ENCODE measurements at places on chromosomes 6 and 20.

DNA sequence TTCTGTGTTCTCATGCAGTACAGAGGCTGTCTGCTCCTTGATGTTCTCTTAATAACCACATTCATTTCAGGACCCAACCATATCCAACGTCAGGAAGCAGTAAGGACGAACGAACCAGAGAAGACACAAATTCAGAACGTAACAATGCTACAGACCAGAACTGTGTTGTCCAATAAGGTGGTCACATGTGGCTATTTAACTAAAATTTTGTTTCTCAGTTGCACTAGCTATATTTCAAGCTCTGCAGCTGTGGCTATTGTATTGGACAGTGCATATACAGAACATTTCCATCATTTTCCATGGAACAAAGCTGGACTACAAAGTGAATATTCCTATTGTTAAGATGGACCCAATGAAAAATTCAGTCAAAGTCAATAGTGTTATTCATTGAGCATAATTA lies 27.0 kb downstream of the MAP7 start:
- DNase-seq = no peak

DNA sequence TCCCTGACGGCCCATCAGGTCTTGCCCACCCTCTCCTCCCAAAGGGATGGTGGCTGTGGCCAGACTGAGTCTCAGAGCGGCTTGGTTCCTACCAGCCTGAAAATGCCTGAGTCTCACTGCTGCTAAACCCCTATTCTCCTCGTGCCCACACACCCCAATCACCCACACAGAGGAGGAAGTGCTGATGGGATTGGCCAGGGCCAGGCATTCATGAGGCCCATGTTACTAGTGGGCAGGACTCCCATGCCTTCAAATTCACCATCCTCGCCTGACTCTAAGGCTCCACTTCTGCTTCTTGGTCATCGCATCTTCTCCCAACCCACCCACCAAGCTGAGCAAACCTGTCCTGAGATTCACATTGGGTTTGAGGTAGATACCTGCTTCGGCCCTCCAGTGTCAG lies 80.1 kb upstream of the CST7 start:
- DNase-seq = no peak

GRCh38 chr20:5821627-5822215 lies 71.5 kb downstream of the SHLD1 start:
- DNase-seq = no peak

DNA sequence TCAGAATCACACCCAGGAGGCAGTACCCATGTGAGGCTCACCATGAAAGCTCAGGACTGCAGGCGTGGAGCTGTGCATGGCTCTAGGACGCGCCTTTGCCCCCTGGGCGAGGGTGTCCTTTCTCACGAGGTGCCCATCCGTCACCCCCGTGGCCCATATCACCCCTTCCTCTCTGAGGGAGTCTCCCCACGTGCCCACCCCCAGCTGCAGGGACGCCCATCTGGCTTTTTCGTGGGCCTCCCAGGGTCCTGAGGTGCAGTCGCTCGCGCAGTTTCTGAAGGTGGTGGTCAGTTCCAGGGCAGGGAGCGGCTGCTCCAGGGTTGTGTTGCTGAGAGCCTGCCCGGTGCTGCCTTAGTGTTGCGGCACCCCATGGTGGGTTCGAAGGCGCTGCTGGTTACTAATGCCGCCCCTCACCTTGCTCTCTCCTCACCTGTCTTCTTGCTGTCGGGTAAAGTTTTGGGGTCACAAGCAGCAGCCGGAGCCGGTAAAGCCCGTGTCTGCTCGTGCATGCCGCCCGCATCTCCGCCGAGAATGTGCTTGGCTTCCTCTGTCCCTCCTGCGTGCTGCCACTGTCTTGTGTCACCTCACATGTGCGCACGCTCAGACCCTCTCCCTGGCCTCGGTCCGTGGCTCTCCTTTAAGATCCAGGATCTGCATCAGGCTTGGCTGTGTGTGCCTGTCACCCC lies 9.4 kb upstream of the COL20A1 start:
- DNase-seq = no peak

GRCh38 chr6:142470421-142470820 lies 168.6 kb downstream of the ADGRG6 start:
- no peak for DNase-seq

GRCh38 chr6:6678185-6678671 lies 89.7 kb downstream of the LY86 start:
- DNase-seq = peak; percentile 57

DNA sequence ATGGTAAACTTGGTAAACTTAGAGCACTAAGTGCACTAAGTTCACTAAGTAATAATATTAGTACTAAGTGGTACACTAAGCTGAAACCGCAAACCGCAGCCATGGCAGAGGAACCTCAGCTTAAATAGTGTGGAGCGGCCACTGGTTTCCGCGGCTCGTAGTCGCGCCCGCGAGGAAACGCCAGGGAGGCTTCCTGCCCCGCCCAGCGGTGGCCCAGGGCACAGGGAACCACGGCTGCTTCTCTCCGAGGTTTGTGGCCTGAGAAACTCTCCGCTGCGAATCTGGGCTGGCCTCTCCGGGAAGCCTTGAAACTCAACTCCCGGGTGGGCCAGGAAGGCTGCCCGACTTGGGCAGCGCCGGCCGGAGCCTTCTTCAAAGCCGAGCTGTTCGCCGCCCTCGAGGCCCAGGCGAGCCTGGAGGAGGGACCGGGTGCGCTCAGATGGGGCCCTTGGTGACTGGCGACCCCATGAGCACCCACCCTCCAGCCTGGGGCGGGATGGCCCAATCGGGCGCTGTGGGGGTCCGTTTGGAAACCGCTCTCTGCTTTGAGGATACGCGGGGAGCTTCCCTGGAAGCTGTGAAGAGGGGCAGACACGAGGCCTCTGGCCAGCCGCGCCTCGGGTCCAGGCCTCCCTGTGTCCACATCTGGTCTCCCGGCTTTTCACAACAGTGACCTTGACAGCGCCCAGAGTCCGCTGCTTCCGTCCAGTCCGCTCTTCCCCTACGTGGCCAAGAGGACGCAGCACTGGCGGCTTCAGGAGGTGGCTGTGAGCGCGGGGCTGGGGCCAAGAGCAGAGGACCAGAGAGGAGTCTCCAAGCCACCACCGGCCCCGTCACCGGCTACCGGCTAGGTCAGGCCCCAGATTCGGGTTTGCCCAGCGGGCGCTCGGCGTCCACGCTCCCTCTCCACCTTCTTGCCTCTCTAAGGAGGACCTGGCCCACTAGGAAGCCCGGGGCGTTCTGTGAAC lies 25.4 kb upstream of the HLA-E start:
- DNase-seq = no peak

DNA sequence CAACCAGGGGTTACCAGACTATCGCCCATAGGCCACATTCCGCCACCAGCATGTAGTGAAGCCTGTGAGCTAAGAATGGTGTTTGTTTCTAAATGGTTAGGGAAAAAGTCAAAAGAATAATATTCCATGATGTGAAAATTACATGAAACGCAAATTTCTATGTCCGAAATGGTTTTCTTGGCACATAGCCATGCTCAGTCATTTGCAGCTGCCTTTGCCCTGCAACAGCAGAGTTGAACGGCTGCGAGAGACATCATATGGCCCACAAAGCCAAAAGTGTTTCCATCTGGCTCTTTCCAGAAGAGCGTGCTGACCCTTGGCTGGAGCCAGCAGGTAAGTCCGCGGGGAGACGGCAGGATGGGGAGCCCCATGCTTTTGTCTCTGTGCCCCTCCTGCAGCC lies 60.7 kb downstream of the FAM120B start:
- no peak for DNase-seq

DNA sequence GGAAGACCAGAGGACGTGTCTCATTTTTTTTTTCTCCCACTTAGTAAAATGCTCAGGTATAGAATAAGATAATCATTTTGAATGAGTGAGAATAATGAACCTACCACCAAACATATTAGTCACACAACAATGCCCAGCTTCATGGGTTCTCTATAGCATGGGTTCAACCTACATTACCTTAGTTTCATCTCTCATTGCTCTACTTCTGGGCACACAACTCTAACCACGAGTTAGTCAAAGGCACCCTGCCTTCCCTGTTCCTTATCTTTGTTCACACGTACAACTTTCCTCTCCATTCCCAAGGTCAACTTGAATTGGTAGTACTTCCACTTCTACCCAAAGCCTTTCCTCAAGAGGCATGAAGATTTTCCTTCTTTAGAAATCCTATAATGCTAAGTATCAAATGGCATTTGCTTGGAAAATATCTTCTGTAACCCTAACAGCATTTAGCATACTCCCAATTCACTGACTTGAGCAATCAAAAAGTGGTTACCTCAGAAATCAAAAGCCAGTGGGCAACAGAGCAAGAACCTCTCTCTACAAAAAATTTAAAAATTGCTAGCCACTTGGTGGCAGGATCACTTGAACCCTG lies 20.9 kb downstream of the DEK start:
- DNase-seq = peak; percentile 31

GRCh38 chr6:31416394-31417014 lies 13.1 kb downstream of the MICA start:
- DNase-seq = no peak

GRCh38 chr6:64376394-64376793 lies 740.8 kb downstream of the PHF3 start:
- no peak for DNase-seq

DNA sequence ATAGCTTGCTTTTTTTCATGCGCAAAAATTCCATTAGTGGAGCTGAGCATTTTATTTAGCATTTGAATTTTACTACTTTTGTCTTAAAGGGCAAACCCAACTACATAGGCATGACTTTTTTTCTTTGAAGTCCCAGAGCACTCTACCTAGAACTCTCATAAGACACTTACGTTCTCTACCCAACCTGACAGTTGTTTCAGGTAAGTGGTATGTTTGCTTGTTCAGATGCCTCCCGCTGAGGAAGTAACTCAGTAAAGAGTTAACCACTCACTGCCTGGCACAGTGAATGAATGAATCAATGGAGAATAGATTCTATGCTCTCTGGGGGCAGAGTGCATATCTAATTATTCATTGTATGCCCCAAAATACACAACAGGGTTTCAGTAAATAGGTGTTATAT lies 212.3 kb upstream of the PRDM1 start:
- DNase-seq = no peak

GRCh38 chr6:154370545-154370944 lies 13.9 kb upstream of the IPCEF1 start:
- DNase-seq = no peak

DNA sequence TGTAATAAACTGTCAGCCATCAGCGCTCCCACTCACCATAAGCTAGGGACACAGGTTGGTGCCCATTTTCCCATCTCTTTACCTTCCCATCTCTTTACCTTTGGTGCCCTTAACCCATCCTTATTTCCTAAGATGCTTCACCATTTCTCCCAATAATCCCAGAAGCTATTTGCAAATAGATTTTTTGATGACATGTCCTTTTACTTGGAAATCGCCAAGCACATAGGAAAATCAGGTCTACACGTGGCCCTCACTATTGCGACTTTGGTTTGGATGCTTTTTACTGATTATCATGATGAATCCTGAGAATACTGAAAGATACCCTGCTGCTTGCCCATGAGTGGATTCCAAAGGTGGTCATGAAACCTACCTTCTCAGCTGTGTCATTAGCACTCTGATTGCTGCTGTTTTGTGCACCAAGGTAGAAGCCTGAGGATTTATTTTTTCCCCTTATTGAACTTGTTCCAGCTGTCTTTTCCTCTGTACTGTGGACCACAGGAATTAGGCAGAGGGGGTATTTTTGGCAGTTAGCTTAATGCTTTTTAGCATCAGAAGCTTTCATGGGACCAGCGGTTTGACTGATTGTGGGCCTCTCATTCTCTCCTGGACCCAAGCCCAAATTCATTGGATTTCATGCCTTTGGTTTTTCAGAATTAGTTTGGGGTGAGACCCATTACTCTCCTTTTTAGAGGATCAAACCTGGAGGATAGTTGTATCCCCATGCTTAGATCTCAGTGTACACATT lies 229.6 kb upstream of the RIN2 start:
- DNase-seq = no peak

DNA sequence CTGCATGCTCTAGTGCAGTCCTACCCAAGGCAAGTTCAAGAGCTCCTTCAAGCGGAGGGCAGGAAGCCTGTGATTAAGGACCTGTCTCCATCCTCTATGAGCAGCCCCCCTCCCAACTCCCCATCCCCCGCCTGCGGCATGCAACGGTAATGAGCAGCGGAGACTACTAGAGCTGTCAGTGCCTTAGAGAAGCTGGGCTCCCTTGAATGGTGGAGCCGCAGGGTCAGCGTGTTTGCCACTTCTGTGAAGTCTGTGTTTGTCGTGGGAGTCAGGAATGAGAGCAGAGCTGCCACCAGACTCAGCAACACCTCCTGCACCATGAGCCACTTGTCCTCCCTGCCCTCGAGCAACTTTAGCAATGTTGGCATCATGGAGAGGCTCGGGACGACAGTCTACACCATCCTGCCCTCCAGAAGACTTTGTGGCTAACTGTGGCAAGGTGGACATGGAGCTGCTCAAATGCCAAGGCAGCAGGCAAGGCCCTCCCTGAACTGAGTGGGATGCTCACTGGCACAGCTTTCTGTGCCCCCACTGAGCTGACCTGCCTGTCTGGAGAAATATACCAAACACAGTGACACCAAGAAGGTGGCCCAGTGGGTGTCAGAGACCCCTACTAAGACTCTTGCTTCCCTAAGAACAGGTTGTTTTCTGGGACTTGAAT lies 23.8 kb upstream of the SYNDIG1 start:
- no peak for DNase-seq

DNA sequence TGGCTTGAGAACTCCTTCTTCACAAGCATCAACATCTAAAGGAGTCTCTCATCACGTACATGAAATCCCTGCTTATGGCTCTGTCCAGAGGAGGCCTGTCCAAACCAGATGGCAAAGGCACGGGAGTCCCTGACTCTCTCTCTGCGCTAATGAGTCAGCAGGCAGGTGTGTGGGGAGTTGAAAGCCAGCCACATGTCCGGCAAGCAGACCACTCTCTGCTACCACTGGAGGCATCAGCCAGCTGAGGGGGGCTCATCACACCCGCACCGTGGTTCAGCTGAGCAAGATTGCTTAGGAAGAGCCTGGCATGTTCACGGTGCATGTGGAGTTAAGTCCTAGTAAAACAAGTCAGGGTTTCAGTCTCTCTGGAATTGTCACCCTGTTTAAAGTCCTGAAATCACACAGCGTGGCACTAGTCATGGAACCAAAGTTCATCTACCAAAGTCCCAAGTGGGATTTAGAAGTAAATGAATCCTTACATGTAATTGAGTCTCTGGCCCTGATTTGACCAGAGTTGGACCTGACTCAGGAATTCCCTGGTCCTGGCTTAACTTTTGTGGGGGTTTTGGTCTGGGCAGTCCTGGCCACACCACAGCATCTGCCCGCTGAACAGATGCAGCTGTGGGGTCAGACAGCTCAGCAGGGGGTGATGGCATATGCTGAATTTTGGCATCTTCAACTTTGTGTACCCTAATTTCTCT lies 155.2 kb upstream of the RIN2 start:
- no peak for DNase-seq

DNA sequence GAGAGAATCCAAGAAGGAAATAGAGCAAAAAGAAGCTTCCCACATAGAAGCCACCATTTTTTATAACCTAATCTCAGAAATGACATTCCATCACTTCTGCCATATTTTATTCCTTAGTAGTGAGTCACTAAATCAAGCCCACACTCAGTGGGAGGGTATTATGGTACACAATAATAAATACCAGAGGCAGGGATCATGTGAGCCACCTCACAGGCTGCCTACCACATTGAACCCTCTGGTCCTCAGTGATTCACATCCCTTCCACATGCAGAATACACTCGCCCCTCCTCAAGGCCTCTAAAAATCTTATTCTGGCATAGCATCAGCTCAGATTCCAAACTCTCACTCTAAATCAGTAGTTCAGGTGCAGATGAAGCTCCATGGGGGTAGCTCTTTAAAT lies 49.4 kb downstream of the TMC2 start:
- DNase-seq = no peak

GRCh38 chr6:33211136-33211535 lies 2.8 kb downstream of the RING1 start:
- DNase-seq = no peak

- DNase-seq = peak; percentile 68
Measured at GRCh38 chr6:158818581-158819212, 471 bp downstream of the EZR start.

Measured in large intestine (tissue), 12 donors.